ENCODE measurements at places on chromosomes 1 and 21.

DNA sequence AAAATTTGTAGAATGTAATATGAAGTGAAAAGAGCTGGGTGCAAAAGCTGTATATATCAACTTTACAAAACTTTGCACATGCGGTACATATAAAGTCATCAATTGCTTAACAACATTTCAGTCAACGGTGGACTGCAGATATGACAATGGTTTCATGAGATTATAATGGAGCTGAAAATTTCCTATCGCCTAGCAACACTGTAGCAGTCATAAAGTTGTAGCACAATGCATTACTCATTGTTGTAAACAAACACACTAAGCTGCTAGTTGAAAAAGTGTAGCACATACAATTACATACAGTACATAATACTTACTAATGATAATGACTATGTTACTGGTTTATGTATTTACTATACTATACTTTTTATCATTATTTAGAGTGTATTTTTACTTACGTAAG lies 64.0 kb downstream of the RGS7 start:
- no peak for DNase-seq
- H3K4me3 ChIP-seq, result no peak overlapping the region
- no peaks in the 10 kb centered on the region for H3K27me3 ChIP-seq
- H3K36me3 ChIP-seq, result no peaks in the 10 kb centered on the region
- H3K4me1 ChIP-seq, result no peaks in the 10 kb centered on the region

DNA sequence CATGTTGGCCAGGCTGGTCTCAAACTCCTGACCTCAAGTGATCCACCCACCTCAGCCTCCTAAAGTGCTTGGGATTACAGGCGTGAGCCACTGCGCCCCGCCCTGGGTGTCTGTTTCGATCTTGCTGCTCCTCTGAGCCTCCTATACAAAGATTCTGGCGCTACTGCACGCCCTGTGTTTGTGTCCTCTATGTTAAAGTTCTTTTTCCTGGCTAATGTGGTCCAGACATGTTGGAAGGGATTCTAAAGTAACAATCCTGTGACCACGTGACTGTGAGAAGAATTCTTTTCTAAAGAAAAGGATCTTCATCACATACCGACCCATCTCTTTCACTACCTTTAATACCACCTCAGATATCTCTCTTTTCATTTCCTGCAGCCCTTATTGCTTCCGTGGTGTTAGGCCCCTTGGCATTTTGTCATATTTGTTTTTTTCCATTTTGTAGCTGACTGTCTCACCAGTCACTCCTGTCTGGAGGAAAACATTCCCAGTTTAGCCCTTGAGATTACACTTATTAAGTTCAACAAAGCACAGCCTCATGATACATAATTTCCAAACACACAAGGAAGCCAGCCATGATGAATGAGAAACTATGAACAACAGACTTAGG lies 27.2 kb upstream of the ENO1 start:
- no peaks in the 10 kb centered on the region for H3K27me3 ChIP-seq
- no peak overlapping the region for H3K27ac ChIP-seq
- H3K36me3 ChIP-seq, result no peaks in the 10 kb centered on the region
- no peak overlapping the region for H3K4me3 ChIP-seq

- no peaks in the 10 kb centered on the region for H3K4me1 ChIP-seq
- no peaks in the 10 kb centered on the region for H3K27me3 ChIP-seq
- no peak for DNase-seq
- peaks cover 66% of the 10 kb centered on the region for H3K36me3 ChIP-seq
- H3K4me3 ChIP-seq, result no peak overlapping the region
These were observed 59.3 kb downstream of the RNF220 start for GRCh38 chr1:44464361-44464760.

GRCh38 chr1:174656409-174657059 lies 208.8 kb downstream of the GPR52 start:
- peaks cover 6% of the 10 kb centered on the region for H3K4me1 ChIP-seq
- H3K27me3 ChIP-seq, result no peaks in the 10 kb centered on the region
- DNase-seq, result no peak
- H3K36me3 ChIP-seq, result no peaks in the 10 kb centered on the region
- H3K4me3 ChIP-seq, result no peak overlapping the region

DNA sequence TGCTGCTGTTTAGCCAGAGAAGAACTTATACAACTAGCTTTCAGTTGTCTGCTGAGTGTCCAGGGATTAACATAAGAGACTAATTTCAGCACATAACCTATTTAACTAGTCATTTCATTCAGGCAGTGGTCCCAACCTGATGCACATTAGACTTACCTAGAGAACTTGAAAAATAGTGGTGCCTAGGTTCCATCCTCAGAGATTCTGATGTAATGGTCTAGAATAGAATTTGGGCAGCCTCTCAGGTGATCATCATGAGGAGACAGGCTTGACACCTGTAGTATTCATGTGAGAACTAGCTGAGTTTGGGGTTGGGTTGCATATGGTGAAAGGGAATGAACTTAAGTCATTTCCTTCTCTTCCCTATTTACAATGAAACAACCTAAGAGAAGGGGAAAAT lies 24.8 kb downstream of the CNST start:
- no peak for DNase-seq
- no peaks in the 10 kb centered on the region for H3K4me1 ChIP-seq
- no peak overlapping the region for H3K4me3 ChIP-seq

- DNase-seq, result no peak
- no peaks in the 10 kb centered on the region for H3K36me3 ChIP-seq
- H3K4me3 ChIP-seq, result no peak overlapping the region
- H3K27ac ChIP-seq, result no peak overlapping the region
- no peaks in the 10 kb centered on the region for H3K4me1 ChIP-seq
These were observed 11.1 kb downstream of the KRTAP24-1 start for GRCh38 chr21:30271611-30272010.

GRCh38 chr1:225980005-225980836 lies 18.9 kb downstream of the SDE2 start:
- no peak overlapping the region for H3K4me3 ChIP-seq
- H3K27ac ChIP-seq, result no peak overlapping the region
- no peak for DNase-seq
- H3K27me3 ChIP-seq, result no peaks in the 10 kb centered on the region
- H3K4me1 ChIP-seq, result no peaks in the 10 kb centered on the region

DNA sequence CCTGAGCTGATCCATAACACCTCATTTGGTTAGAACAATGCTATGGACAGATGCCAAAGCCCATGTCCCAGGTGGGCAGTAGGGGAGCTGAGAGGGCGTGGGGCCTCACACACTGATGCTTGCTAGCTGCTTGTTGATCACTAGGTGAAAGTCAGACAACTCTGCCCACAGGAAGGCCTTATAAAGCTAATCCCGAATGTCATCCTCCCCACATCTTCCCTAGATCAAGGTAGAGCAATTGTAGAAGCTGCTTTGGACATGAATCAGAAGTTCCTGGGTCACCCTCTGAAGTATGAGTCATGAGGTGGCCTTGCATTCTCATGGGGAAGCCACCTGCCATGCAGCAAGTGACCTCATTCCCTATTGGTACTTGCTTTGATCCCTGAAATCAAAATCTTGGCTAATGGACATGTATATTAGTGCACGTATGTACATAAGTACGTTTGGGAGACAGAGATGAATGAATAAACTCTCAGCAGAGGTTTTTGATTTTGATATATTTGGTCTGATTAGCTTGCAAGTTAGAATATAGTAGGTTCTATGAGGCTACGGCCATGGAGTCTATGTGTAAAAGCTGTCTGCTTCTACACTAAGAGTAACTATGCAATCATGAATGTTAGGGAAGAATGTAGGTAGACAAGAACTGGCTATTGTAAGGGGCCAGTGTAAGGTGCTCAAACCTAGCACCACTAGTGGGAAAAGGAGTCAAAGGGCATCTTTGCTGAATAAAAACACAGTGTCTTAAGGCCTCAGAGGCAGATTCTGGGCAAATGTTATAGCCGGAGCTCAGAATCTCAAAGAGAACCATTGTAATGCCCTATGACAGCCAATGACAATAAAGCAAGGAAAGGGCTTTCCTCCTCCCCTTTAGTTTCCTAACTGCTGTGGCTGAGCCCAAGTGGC lies 52.6 kb downstream of the ABCA4 start:
- H3K27ac ChIP-seq, result no peak overlapping the region
- DNase-seq, result no peak
- no peaks in the 10 kb centered on the region for H3K27me3 ChIP-seq
- H3K36me3 ChIP-seq, result no peaks in the 10 kb centered on the region
- no peak overlapping the region for H3K4me3 ChIP-seq

- H3K36me3 ChIP-seq, result no peaks in the 10 kb centered on the region
- H3K27ac ChIP-seq, result no peak overlapping the region
- DNase-seq, result no peak
- no peak overlapping the region for H3K4me3 ChIP-seq
- peaks cover 2% of the 10 kb centered on the region for H3K4me1 ChIP-seq
- H3K27me3 ChIP-seq, result no peaks in the 10 kb centered on the region
These were observed 39.3 kb upstream of the NTPCR start for GRCh38 chr1:232911027-232911599.

DNA sequence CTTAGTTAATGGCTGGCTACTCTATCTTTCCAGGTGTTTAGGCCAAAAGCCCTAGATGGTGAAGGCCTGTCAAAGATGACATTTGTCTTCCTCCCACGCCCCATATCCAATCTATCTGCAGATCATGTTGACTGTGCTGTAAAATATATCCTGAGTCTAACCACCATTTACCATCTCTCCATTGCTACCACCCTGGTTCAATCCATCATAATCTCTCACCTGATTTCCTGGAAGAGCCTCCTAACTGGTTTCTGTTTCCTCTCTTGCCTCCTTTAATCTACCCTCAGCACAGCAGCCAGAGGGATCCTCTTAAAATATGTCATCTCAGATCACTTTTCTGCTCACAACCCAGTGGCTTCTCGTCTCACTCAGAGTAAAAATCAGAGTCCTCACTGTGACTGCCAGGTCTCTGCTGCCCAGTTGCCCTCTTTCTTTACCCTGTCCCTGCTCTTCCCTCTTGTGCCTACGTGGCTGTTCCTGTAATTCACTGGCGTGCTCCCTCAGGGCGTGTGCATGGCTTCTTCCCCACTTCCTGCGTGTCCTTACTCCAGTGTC lies 17.8 kb downstream of the TMEM50A start:
- H3K4me3 ChIP-seq, result no peak overlapping the region
- no peaks in the 10 kb centered on the region for H3K4me1 ChIP-seq
